ENCODE measurements at places on chromosomes 7 and 10. TPM values are rescaled to one million over a fixed set of nuclear protein-coding genes. Genes with fewer than 3 reads are reported as not detected.

DNA sequence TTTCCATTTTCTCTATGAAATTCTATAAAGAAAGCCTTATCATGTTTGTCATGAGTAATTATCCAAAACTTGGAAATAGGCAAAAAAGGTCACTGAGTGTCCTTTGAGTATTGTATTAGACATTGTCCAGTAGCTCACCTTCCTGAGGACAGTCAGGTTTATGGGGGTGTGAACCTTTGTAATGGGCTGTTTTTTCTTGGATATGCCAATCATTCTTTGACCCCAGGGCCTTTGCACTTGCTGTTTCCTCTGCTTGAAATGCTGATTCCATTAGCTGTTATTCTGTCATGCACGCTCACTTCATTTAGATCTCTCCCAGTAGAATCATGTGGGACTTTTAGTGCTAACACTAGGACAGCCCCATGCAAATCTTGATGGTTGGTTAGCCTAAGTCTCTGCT, 4.9 kb downstream of the CCDC172 start:
- no peak for ATAC-seq

GRCh38 chr7:139246494-139246893, 15.5 kb downstream of the UBN2 start:
- no peak for ATAC-seq

- ATAC-seq: no peak
These were observed 4.0 kb downstream of the GNGT1 start for GRCh38 chr7:93910076-93910994.

GRCh38 chr7:65832281-65832680, 40.6 kb upstream of the VKORC1L1 start:
- ATAC-seq: no peak

DNA sequence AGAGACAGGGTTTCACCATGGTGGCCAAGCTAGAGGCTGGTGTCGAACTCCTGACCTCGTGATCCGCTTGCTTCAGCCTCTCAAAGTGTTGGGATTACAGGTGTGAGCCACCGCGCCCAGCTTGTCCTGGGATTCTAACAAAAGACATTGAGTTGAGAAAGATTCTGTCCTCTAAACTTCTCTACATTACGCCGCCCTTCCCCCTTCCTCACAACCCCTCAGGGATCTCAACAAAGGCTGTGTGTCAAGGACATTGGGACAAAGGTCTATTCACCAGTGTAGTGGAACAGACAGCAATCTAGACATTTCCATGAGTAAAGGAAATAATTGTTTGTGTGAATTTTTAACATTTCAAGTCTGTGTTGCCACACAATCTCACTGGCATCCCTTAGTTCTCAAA, 68.8 kb upstream of the KIF5B start:
- no peak for ATAC-seq

GRCh38 chr10:61475449-61475873, 22.3 kb upstream of the TMEM26 start:
- no peak for ATAC-seq

Gene MMP21
- total RNA-seq: 0.08 TPM

Gene MPP7
- total RNA-seq: 53.6 TPM

Gene UPK3BL2
- 88.8 TPM for total RNA-seq

Gene FAM131B
- 0.44 TPM for total RNA-seq

Gene FAM13C
- 2.1 TPM for total RNA-seq
